D341Med (cell line): ENCODE measurements at places on chromosomes 5 and 9.

DNA sequence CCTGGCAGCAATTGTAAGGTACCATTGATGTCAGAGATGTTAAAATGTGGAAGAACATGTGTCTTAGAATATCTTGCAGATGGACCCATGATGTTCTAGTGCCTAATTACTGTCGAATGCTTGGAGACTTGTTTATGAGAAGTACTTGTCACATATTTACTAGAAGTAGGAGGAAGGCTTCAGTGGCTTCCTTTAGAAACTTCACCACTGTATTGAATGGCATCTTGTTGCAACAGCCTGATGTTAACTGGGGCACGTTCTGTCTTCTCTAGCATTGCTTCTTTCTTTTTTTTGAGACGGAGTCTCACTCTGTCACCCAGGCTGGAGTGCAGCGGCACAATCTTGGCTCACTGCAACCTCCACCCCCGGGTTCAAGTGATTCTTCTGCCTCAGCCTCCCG lies 16.5 kb downstream of the UGCG start:
- DNase-seq, result no peak

GRCh38 chr5:24918676-24919075 lies 273.9 kb upstream of the CDH10 start:
- DNase-seq, result no peak

GRCh38 chr5:107320846-107321245 lies 349.9 kb downstream of the EFNA5 start:
- DNase-seq, result no peak

- peak; percentile 92 for DNase-seq
These were observed at the start of gene LHX2 for GRCh38 chr9:124011460-124012301. TSS of gene LHX2 (plus strand) at chr9:124011768. CDS start at chr9:124012349, 581 bp downstream.

DNA sequence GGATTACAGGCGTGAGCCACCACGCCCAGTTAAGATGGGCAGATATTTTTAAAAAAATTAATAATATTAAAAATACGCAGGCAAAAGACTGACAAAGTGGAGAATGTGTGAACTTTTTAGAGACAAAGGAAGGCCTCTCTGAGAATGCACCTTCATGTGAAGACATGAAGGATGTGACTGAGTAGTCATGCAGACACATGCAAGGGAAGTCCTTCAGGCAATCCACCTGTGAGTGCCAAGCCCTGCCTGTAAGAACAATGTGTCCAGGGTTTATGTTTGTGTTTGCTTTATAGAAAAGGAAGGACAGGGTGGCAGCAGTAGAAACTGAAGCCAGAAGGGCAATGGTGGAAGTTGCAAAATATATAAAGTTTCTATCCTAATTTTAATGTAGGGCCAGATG lies 169.2 kb downstream of the EDIL3 start:
- no peak for DNase-seq

- no peak for DNase-seq
These were observed 440.6 kb upstream of the IZUMO3 start for GRCh38 chr9:24986331-24986730.

GRCh38 chr9:86788456-86788855 lies 158.8 kb downstream of the GAS1 start:
- DNase-seq, result no peak
